ENCODE measurements at places on chromosomes 3 and 15.

GRCh38 chr15:89654847-89655805 is at the start of gene KIF7:
KIF7 (minus strand) TSS chr15:89655467; CDS start chr15:89652930, 2,537 bp downstream.
- peak; percentile 48 for DNase-seq

DNA sequence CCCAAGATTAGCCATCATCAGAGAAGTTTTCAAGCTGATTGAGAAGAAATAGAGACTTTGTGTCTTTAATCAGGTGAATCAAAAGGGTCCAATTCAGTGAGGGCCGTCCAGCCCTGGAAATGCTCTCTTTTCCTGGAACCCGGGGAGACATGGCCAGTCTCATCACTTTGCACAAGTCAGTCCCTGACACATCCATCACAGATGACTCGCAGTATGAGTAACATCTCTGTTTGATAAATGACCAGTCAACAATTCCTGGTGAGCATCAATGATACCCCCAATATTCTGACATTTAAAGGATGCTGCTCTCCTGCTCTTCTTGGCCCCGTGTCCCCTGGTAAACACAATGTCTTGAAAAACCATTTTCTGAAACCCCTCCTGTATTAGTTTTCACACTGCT is 26.7 kb downstream of the C3orf20 start:
- DNase-seq = no peak

DNA sequence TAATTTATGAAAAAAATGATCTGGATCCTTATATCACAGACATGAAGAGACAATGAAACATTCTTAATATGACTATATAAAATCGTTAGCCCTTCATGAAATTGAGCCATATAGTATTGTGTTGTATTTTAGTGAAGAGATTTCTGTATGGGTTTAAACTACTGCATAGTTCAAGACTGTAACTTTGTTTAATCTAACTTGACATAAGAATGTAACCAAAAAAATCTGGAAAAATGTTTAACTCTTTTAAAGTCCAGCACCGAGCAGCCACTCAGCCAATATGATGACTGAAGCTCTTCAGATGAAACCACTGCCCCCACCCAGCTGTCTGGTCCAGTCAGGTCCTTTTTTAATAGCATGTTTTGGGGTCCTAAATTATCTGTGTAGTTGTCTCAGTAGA is 4.9 kb downstream of the NANOGP8 start:
- DNase-seq = peak; percentile 8

GRCh38 chr3:13529196-13530112 is 19.5 kb upstream of the FBLN2 start:
- DNase-seq = no peak

DNA sequence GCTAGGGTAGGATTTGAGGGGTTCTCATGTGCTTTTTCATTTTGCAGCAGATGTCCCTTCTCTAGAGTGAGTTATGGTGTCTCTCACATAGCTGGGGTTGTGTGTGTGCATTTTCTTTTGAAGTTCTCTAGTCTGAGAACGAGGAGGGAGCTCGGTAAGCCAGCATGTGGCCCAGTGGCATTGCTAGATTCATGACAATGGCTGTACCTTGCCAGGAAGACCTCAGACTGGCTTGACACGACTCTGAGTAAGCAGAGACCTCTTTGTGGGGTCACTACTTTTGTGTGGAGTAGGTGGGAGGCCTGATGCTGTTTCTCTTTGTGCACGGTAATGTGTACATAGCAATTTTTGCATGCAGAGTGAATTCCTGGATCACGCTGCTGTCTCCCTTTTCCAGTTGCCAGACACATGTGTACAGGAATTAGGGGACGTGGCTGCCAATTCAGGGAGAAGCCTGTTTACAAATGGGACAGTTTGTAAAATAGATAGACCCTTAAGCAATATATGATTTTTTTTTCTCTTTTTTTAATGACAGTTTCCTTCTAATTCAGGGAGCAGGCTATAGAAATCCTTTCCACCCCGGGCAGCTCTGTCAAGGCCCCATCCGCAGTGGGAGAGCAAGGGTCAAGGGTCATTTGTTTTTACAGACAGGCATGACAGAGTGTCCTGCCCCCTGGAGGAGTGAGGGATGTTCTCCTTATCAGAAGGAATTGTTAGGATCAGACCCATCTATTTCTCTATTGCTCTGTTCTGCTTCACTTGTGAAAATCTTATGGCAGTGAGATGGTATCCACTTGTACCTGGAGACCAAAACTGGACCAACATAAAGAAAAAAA is 4.6 kb downstream of the CACNA1D start:
- DNase-seq = no peak

GRCh38 chr3:63896332-63897030 is 15.7 kb downstream of the SCAANT1 start:
- DNase-seq = peak; percentile 34

- DNase-seq = no peak
Observed at GRCh38 chr3:35486295-35486694, 153.0 kb upstream of the ARPP21 start.

DNA sequence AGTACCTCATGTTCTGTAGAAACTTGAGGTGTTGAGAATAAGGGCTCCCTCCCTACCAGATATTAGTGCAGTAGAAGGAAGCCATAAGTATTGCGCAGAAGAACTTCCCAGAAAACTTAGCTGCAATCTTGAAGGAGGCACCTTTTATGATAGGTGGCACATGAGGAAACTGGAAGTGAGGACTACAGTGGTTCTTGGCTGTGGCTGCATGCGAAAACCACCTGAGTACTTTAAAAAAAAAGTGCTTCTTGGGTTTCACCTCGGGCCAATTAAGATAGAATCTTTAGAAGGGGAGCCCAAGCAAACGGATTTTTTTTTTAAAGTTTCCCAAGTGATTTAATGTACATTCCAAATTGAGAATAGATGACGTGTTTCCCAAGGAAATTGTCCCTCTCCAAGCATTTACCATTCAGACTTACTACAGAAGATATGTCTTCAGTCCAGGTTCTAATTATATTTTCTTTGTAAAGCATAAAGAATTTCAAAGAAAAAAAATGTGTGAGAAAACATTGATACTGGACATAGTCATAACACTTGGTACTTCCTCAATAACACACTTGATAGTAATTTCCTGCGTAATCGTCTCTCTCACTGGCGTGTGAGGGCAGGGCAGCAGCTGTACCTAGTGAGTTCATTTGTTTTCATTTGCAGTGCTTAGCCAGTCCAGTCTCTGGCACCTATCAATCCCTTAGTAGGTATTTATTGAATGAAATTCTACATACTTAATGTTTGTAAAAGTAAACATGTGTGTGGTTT is 12.3 kb upstream of the NR1I2 start:
- DNase-seq = peak; percentile 52

DNA sequence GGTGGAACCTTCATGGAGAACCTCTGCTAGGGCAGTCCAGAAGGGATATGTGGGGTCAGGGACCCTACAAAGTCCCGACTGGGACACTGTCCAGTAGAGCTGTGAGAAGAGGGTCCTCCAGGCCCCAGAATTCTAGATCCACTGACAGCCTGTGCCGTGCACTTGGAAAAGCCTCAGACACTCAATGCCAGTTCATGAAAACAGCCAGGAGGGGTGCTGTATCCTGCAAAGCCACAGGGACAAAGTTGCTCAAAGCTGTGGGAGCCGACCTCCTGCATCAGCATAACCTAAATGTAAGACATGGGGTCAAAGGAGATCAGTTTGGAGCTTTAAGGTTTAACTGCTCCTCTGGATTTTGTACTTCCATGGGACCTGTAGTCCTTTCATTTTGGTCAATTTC is 448.8 kb upstream of the CADM2 start:
- no peak for DNase-seq

- no peak for DNase-seq
Observed at GRCh38 chr3:47847801-47848518, 45.0 kb downstream of the DHX30 start.

DNA sequence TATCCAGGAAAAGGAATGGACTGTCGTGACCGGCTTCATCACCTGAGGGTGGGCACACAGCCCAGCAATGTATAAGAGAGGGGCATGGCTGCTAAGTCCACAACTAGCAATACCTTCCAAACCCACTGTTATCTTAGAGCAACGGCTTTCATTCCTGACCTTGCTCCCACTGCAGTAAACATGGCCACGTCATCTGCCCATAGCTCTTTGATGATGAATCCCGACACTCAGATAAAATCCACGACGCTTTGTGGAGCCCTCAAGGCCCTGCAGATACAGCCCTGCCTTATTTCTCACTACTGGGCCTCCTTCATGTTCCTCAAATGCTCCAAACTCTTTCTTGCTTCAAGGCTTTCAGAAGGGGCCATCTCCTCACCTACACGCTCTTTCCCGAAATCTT is 114.0 kb downstream of the ADAMTS17 start:
- DNase-seq = no peak

DNA sequence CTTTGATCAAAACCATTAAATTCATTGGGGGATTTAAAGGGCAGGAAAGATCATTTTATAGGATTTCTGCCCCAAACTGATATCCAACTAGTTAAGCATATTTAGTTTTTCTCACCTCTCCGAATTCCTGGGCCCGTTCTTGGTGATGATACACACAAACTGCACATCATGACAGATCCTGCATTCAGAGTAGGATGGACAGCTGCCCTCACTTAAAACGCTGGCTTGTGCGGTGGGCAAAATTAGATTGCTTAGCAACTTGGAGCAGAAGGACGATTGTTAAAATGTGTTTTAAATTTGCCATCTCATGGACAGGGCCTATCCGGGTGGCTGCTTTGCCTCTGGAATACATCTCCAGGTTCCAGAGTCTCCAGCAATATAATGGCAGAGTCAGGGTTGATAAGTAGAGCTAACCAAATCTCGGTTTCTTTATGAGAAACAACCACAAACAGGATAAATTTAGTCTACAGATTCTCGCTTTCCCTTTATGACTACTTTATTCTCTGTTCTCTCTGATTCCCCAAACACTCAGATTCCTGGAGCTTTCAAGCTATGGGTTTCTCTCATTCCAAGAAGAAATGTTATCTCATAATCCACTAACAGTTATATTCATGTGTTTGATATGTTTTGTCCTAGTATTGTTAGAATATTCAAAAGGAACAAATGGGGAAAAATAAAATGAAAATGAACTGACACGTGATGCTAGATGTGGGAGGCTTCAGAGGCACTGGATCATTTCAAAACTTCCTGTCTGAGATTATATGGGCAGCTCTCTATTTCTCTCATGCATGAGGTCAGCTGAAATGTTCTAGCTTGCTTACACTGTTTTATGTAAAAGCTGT is 1014.1 kb upstream of the SEMA6D start:
- DNase-seq = no peak

- no peak for DNase-seq
Observed at GRCh38 chr15:43928152-43928551, 101.3 kb downstream of the WDR76 start.

DNA sequence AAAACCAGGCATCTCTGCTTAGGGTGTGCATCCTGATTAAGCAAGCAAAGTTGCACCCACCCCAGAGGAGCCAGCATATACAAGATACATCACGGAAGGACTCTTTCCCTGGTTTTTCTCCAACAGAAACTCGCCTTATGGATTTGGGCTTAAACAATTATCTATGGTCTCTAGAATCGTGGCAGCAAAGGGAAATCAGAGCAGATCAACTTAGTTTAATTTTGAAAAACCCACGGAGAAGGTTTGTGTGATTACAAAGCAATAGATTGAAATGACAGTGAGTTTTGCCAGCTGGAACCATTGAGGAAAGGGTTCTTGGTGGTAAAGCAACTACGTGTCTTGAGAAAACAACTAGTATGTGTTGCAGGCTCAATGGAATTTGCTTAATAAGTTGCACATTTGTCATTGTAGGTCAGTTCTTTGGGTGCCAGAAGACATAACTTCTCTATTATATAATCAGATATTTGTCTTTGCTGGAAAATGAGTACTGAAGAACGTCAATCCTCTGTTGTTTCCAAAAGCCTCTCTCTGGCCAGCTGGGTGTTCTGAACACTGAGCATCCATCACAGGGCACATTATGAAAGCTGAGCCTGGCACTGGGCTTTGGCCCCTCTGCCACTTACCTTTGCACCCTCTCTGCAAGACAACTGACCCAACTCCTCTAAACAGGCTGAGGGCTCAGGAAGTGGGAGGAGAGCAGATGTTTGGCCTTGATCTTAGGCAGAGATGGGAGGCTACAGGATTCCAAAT is 75.7 kb upstream of the FBN1 start:
- DNase-seq = peak; percentile 97

GRCh38 chr15:76169911-76170800 is 110.4 kb downstream of the TMEM266 start:
- DNase-seq = peak; percentile 67

GRCh38 chr3:27971600-27971999 is 249.5 kb upstream of the EOMES start:
- no peak for DNase-seq

GRCh38 chr3:59866076-59866475 is 816.3 kb upstream of the CFAP20DC start:
- DNase-seq = peak; percentile 3

DNA sequence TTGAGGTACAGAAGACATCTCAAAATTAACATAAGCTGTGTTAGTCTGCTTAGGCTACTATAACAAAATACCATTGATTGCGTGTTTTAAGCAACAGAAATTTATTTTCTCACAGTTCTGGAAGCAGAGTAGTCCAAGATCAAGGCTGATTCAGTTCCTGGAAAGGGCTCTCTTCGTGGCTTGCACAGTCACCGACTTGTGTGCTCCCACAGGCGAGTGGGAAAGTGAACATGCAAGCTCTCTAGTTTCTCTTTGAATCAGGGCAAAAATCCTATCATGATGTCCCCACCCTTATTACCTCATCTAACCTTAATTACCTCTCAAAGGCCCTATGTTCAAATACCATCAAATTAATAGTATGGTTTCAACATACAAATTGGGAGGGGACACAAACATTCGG is 505.9 kb downstream of the ZIC1 start:
- peak; percentile 52 for DNase-seq

DNA sequence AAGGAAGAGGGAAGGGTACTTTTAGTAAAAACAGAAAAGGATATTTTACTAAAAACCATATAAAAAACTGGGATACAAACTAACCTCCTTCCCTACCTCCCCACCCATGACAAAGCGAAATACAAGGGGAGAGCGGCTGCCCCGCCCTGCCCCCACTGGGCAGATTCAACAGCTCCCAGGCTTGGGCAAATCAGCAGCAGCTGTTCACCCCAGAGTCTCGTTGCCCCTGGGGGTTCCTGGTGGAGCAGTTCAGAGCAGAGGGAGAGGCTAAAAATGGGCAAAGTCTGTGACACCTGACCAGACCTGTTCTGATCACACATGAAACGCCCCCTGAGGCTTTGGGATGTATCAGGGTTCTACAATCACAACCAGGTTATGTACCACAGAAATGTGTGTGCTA is 2.5 kb upstream of the ETFA start:
- no peak for DNase-seq

DNA sequence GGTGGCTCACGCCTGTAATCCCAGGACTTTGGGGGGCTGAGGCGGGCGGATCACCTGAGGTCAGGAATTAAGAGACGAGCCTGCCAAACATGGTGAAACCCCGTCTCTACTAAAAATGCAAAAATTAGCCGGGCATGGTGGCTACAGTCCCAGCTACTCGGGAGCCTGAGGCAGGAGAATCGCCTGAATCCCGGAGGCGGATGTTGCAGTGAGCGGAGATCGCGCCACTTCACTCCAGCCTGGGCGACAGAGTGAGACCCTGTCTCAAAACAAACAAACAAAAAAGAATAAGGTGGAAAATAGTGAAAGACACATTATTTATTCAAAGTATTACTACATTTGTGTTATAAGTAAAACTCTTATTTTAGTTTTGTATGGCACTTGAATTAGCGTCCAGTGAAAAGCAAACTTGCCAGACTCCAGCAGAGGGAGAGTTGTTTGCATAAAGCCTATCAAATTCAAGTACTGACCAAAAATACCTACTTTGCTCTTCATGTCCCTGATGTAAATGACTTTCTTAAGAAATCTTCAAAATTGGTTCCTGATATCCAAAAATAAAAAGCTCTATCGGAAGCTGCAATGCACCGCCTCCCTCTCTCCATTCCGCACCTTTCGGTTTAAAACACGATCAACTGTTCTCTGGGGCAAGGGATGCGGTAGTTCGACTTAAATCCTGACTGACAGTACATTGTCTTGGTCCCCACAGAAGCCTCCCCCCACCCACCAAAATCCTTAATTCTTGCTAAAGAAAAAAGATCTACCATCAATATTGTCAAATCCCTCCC is 1.2 kb downstream of the TRPM7 start:
- no peak for DNase-seq
